Retinal pigment epithelial cell (primary cell): ENCODE measurements at places on chromosomes 2 and 18.

GRCh38 chr18:56314396-56314795 lies 324.0 kb downstream of the TXNL1 start:
- DNase-seq = no peak

GRCh38 chr18:64919971-64920570 lies 771.2 kb upstream of the LINC00305 start:
- DNase-seq = no peak

DNA sequence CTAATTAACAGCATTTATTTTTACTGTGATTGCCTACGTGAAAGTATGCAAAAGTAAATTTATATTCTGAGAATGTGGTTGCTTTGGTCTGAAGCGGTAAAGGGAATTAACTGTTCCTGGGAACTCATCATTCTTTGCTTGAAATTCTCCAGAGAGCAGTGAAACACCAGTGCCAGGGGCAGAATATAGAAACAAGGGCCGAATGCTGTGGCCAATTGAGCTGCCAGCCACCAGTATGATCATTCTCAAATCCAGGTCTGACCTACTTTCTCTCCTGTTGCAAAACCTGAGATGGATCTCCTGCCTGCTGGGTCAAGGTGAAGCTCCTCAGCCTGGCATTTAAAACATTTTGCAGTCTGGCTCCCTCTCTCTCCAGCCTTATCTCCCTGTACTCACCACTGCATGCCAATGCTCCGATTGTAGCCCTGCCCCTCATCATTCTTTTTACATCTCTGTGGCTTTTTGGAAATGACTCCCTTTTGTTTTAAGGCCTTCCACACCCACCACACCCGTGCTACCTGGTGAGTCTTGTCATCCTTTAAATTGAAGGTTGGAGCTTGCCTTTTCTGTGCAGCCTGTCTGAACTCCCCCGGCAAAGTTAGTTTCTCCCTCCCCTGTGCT lies 94.5 kb upstream of the TMEM178A start:
- DNase-seq = no peak

DNA sequence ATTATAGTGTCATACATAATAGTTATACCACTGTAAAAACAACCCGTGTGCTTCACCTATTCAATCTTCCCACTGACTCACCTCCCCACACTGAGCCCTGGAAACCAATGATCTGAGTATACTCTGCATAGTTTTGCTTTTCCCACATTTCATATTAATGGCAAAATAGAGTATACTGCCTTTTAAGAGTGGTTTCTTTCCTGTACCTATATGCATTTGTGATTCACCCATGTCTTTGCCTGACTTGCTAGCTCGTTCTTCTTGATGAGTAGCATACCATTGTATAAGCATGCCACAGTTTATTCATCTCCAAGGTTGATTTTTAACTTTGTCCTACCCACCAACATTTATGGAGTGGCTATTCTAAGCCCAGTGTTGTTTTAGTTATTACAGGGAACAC lies 686.4 kb downstream of the PLCL1 start:
- DNase-seq = no peak

DNA sequence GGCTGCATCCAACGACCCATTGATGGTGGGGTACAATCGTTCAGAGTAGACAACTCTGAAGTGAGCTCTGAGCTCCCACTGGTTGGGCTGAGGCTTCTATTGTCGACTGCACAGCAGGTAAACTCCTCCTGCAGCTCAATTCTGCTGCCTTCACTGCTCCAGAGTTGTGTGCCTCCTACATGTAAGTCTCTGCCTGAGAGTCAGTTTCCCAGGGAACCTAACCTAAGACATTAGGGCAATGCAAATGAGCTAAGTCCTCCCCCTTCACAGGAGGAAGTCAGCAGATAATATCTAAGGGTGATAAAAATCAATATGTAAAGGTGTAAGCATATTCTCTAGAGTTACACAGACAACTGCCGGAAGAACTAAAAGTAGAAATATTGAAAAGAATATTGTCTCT lies 22.5 kb upstream of the ACYP2 start:
- DNase-seq = no peak

- no peak for DNase-seq
Measured at GRCh38 chr2:176484838-176485237, 215.6 kb downstream of the MTX2 start.

DNA sequence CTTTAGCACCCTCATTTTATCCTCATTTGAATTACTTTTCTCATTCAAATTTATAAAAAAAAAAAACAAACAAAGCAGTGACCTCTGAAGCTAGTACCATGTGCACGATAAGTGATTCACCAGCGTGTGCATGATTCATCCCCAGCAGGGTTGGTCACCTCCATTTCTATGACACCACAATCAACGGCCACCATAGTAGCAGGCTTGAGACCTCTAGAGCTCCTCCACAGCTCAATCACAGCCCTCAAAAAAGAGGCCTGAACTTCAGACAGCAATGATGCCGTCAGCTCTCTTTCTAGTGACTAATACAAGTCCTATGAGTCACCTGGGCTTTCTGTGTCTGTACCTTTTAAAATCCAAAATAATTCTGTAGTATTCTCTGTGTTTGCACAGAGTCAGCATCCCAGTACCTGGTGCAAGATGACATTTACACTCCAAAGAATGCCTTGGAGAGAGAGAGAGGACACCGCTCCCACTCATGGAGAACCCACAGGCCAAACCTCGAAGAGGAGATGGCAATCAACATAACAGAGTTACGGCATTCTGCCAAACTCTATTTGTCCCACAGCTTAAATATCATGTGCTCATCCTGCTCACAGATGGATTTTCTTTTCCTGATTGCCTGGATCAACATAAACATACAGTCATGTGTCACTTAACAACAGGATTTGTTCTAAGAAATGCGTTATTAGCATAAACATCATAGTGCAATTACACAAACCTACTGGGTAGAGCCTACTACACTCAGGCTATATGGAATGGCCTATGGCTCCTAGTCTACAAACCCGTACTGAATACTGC lies 58.7 kb downstream of the L3MBTL4 start:
- DNase-seq = peak; percentile 37

DNA sequence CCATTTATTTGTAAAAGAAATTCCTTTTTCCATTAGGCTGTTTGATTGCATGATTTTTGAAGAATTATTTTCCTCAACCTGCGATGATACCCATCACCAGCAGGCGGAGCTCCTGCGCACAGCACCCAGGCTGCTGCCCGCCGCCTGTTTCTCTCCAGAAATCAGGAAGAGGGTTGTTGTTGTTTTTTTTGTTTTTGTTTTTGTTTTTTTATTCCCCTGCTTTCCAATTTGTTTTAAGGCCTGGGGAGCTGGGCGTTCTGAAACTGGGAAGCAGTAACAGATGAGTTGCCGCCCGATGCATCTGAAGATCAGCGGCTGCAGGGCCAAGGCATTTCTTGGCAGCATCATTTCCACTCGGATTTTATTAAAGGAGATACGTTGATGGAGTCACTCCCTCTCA lies 132.1 kb downstream of the MBP start:
- DNase-seq = no peak

DNA sequence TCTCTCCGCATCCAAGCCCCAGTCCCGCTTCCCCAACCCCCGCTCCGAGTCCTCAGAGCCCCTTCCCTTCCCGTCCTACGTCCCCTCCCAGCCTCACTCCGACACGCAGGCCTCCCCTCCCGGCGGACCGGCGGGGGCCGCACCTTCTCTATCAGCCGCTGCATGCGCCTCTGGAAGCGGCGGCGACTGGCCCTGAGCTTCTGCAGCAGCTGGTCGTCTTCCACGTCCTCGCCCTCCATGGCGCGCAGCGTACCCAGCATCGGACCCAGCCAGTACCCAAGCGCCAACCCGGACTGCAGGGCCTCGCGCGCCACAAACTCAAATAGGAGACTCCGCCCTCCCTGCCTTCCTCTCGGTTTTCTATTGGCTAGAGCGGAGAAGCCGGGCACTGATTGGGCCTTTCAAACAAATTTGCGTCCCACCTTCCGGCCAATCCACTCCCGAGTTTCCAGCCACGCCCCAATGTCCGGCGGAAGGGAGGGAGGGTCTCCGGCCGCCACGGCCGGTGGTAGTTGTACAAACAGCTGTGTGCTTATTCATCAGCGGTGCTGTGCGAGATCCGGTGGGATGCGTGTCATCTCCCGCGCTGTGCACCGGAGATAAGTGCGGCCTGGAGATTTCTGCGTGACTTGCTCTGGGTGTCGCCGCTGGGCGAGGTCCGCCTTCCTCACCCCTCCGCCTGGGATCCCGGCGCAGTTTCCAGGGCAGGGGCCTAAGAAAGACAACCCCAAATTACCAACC lies at the start of gene HJURP:
Gene HJURP (minus strand): TSS at position 295 of the 741 bp plus-strand sequence. CDS start 35 bp downstream, at position 260.
- peak; percentile 80 for DNase-seq

GRCh38 chr18:46460754-46461153 lies 196.3 kb downstream of the LOXHD1 start:
- no peak for DNase-seq

GRCh38 chr2:70645733-70646419 lies 92.2 kb upstream of the TGFA start:
- no peak for DNase-seq

DNA sequence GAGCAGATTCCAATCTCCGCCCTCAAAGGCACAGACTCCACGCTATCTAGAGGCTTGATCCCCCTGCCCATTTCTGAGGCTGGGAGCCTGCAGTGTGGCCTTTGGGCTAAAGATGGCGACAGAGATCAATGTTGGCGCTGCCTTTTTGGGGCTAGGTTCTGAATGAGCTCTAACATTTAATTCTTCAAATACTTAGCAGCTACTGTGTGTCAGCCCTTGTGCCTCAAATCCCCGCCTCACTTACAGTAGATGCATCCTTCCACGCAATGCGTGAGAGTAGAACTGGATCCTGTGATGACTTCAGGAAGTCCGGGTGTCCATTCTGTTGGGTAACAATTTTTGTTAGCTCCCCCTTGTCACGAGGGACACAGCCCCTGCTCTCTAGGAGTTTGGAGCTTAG lies 12.4 kb downstream of the IL1F10 start:
- DNase-seq = no peak

DNA sequence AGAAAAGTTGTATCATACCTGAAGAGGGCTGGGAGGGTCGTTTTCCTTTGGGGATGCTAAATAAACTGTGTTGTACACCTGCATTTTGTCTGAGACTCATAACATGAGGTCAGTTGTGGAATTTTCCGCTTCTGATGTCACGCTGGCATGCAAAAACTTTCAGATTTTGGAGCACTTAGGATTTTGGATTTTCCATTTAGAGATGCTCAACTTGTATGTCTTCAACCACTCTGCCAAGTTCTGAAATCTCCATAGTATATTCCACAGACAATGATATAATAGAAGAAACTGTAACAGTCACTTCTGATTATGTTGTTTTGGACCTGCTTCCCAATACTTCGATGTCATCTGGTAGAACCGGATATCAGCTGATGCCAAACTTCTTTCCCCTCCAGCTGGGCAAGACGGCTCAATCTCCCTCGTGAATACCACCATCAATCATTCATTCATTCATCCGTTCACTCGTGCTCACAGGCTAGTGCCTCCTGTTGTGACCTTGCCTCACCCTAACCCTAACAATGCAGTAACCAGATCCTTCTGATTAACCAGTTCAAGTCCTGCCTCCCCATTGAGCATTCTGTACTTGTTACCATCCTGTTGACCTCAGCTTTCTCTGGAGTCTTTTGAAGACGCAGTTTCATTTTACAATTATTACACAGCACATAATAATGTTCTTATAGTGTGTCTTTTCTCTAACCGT lies 5.3 kb upstream of the PLEKHH2 start:
- no peak for DNase-seq

DNA sequence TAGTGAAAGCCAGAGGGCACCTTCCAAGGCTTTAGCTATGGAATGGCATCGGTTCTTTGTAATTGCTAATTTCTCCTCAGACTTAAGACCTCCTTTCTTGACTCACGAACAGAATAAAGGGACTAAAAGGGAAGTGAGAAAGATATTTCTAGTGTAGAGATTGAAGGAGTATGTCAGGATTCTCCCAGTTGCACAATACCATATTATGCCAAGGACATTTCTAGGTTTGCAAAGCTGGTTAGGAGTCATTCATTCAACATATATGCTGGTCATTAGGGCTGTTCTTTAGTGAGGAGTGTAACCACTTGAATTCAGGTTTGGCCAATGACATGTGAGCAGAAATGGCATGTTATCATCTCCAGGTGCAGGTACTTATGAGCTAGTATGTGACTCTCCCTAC lies 7.4 kb downstream of the REEP1 start:
- DNase-seq = no peak

GRCh38 chr2:75098856-75099255 lies 100.5 kb downstream of the TACR1 start:
- DNase-seq = no peak

GRCh38 chr2:185859506-185859905 lies 120.9 kb downstream of the FSIP2 start:
- no peak for DNase-seq

DNA sequence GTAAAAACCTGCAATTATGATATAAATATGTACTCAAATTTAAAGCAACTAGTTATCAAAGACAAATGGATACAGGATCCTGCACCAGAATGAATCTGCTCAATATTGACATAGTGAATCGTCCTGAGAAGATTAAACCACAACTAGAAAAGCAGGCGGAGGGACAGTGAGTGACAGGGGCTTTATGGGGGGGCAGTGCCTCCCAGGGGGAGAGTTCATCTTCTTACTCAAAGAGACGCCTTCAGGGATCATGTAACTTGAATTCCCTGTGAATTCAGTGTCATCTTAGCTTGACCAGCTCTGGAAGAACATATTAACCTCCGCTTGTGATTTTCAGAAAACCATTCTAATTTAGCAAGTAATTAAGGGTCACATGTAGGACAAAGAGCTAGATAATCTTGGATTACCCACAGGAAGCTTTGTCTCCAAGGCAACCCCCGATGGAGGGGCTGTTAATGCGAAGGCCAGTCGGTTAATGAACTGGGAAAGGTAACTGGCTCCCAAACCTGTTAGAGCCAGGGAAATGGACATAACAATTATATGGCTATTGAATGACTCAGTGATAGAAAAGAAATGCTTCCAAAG lies 17.4 kb upstream of the LMAN1 start:
- DNase-seq = peak; percentile 72

DNA sequence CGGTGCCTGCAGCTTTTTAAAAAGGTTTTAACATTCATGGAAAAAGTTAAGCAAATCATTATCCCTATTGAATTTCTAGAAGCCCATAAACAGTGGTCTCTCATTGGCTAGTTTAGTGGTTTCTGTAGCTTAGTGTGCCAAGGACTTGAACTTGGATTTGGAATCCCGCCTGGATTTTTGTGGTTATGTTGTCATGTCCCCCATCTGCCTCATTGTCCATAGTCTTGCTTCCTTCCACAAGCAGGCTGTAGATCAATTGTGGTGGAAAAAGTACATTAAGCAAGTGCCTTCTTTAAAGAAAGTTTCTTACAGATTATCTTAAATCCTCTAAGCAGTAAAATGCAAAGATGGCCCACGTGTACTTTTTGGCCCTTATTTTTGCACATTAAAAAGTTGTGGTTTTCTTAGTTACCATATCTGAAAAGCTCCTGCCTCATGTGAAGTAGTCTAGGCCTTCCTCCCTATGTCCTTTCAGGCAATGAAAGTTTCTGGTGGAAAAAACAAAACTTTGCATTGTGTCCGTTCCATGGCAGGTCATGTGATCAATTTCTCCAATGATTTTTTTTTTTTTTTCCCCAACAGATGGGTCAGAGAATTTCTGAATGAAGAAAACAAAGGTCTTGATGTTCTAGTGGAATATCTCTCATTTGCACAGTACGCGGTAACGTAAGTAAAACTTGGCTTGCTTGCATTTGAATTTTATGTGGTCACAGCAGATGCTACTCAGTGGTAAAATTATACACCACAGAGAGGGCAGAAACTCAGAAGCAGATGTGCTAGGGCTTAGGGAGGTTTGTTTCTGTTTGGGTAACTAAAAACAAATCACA lies 158.9 kb downstream of the PRPF40A start:
- no peak for DNase-seq

- no peak for DNase-seq
Measured at GRCh38 chr18:50356036-50356945, 18.6 kb upstream of the SKA1 start.
